ENCODE measurements at places on chromosomes 11 and 22.
A peak's percentile ranks its signal among the peaks of the same experiment; 100 is the strongest.

GRCh38 chr22:17580441-17581031 is 17.2 kb downstream of the SLC25A18 start:
- peak; percentile 73 for DNase-seq

DNA sequence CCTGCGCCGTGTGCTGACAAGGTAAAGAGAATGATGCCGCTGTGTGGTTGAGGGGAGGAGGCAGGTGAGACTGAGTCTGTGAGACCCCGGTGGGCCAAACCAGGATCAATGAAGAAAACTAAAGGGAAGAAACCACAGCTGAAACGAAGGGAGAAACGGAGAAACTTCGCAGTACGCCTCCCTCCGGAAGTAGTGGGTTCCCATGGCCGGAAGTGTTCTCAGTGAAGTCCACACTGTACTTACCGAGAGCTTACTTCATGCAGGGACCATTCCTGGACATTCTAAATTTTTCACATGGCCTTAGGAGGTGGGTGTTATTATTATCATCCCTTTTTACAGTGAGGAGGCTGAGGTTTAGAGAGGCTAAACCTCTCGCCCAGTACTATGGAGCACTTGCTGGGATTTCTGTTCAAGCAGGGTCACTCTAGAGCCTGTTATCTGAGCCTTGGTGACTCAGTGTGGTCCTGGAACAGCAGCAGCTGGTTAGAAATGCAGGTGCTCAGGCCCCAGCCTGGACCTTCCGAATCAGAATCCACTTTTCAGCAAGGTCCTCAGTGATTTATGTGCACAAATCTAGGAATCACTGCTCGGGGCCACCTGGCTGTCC is 17.9 kb downstream of the CD5 start:
- DNase-seq = no peak

DNA sequence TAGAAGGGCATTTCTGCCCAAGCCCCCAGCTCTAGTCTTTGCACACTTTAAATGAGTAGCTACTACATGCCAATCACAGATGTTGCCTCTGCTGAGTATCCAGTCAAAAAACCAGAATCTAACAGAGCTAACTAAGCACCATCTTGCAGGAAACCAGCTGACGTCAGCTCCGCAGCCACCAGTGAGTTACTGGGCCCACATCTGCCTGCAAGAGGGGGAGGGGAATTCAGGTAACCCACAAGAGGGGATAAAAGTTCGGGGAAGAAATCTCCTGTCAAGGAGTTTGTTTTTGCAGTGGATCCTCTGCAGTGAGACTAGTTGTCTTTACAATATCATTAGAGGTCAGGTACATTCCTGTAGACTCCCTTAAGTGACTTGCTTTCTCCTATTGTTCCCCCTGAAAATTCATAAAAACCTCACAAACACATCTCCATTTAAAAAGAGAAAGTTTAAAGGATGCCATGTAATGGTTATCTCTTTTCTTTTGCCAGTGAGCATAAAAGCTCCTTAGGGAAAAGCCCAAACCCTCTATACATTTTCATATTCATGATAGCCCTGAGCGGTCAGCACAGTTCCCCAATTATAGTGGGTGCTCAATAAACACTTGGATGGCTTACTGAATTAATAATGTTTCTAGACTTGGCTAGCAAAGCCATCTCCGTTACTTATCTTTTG is 9.3 kb downstream of the CD44 start:
- no peak for DNase-seq

GRCh38 chr22:40187389-40187788 is 9.7 kb downstream of the TNRC6B start:
- DNase-seq = no peak

DNA sequence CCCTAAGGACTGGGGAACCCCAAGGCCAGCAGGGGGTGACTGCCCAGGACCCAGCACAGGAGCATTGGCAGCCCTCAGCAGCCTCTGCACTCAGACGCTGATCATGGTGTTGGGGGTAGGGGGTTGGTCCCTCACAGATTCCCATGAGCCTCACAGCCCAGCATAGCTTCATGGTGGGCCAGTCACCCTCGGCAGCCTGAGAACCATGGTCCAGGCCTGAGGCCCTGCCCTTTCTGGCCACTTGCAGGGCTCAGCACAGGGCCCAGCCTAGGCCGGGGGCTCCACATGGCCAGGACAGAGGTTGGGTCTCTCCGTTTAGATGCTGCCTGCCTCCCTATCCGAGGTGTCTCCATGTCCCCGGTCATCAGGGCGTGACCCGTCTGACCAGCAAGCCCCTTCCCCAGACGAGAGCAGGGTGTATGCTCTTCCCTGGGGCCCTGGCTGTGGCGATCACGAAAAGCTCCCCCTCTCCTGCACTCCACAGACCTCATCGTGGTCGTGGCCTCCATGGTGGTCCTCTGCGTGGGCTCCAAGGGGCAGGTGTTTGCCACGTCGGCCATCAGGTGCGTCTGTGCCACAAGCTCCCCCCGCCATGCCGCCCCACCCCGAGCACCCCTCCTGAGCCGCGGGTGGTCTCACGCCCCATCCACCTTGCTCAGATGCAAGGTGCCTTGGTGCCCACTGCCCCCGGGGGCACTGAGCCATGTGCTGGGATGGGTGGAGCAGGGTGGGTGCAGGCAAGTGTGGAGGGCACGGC is 126.2 kb downstream of the KCNQ1 start:
- no peak for DNase-seq

- peak; percentile 42 for DNase-seq
Measured at GRCh38 chr11:2791521-2792380, 92.0 kb upstream of the KCNQ1OT1 start.

GRCh38 chr11:1308743-1309497 is 512 bp downstream of the TOLLIP start:
- peak; percentile 58 for DNase-seq

DNA sequence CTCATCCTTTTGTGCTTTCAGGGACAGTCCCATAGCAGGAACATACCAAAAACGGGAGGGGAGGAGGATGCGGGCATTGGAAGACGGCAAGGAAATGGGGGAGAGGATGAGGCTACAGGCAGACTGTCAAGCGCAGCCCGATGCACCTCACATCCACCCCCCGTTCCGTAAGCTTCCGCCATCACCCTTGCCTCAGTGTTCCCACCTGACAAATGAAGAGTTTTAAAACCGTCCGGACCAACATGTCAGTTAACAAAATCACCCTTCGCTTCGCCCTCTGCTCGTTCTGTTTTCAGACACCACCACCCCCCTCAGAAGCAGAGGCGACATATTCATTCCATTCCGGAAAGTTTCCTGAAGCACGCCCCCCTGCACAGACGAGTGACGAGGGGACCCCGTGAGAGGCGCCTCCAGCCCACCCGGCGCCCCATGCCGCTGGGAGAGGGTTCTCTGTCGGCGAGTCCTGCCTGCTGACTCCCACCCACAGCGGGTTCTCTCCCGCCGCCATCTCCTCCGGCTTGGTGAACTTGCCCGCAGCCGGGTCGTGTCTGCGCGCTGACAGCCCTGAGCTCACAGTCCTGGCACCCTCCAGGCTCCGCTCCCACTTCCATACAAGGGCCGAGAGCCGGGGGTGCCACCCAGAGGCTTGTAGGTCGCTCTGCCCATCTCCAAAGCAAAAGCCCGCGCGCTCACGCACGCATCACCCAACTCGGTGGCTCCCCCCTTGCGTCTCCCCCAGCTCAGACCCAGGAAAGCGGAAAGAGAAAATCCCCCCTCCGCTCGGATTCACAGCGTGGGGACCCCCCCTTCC is 1.5 kb downstream of the IGSF9B start:
- DNase-seq = no peak

- no peak for DNase-seq
Measured at GRCh38 chr22:22901578-22902218, 14.1 kb downstream of the IGLL5 start.

DNA sequence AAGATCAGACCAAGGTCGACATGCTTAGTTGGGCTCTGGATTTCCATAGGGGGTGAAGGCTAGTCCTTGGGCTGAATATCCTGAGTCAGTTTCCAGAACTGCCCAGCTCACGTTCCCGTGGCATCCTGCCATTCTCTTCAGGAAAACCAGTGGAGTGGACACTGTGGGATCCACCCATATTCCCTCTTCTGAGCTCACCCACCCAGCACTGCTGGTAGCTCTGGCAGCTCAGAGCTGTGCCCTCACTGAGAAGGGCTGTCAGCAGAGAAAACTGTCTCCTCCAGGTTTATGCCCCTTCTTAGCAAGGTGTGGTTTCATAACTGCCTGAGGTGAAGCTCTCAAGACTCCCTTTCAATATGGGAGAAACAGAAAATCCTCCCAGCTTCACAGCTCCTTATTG is 111.7 kb downstream of the GGTLC2 start:
- DNase-seq = no peak

DNA sequence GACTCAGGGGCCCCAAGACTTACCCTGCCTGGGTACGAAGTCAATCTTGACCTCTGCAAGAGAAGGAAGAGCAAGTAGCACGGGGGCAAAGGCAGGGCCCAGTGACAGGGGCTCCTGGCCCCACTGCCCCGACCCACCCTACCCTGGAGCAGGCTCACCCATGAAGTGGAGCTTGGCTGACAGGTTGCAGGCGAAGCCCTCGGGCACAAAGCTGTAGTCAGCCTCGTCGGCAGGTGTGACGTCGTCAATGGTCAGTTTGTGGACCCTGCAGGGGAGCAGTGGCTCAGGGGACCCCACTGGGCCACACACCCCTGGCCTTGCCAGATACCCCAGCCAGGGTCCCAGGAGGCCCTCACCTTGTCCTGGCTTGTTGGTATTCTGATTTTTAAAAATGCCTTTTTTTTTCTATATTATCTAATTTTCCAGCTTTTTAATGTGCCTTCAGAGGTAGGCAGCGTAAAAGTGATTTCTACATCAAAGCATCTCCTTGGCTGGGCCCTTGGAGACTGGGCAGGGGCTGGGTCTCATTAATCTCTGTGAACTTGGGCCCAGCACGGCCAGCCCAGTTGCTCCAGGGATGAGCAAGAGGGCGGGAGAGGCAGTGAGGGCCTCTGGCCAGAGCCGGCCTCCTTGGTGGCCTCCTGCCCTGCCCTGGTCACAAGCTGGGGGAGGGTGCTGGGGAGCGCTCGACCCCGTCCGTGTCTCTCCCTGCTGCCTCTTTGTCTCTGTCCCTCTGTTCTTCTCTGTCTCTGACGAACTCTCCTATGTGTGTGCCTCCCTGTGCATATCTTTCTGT is 11.3 kb downstream of the MYBPC3 start:
- DNase-seq = no peak

All from left lobe of liver (tissue), 2 donors.